NCI-H460 (cell line): ENCODE measurements at places on chromosomes 1 and 21. TPM values are rescaled to one million over a fixed set of nuclear protein-coding genes. Genes with fewer than 3 reads are reported as not detected.

PLD5 gene
- not detected in 2 replicates for total RNA-seq

PTGER3 gene
- 0.09 and 0.15 TPM in 2 replicates for total RNA-seq

NHLH1 gene
- total RNA-seq: 0.27 TPM in 1 of 2 replicates, not detected in the other

NTNG1 gene
- total RNA-seq: 0.27 TPM in 1 of 2 replicates, not detected in the other

SMCP gene
- not detected in 2 replicates for total RNA-seq

PDE4B gene
- total RNA-seq: 83.5 and 91.4 TPM in 2 replicates

DNA sequence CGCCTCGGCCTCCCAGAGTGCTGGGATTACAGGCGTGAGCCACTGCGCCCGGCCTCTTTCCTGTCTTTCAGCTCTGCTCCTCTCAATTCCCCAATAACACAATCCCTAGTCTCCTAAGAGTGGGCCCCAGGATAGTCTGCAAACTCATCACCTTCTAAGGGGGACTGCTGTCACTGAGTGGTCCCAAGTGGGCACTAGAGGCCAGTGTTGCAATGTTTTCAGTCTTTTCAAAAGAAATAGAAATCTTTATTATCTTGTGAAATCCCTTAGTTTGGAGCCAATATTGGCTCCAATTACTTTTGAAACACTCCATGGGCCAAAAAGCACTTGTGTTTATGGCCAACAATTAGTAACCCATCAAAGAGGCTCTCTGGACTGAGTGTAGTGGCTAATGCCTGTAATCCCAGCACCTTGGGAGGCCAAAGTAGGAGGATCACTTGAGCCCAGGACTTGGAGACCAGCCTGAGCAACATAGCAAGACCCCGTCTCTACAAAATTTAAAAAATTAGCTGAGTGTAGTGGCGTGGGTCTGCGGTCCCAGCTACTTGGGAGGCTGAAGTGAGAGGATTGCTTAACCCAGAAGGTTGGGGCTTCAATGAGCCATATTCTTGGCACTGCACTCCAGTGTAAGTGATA, 28.6 kb upstream of the ZNF697 start:
- no peak for DNase-seq

DNA sequence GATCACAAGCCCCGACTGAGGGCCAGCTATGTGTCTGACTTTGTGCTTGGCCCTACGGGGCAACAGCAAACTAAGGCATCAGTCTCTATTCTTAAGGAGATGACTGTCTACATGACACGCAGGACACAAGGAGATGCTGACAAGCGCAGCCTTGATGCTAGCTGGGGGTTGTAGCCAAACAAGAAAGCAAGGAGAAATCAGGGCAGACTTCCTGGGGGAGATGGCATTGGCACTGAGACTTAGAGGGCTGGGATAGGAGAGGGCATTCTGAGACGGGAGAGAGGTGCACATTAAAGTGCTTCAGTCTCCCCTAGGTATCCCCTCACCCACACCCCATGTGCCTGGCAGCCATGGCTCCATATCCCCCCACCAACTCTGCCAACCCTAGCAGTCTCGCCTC, 210.8 kb upstream of the POU3F1 start:
- DNase-seq: no peak

DNA sequence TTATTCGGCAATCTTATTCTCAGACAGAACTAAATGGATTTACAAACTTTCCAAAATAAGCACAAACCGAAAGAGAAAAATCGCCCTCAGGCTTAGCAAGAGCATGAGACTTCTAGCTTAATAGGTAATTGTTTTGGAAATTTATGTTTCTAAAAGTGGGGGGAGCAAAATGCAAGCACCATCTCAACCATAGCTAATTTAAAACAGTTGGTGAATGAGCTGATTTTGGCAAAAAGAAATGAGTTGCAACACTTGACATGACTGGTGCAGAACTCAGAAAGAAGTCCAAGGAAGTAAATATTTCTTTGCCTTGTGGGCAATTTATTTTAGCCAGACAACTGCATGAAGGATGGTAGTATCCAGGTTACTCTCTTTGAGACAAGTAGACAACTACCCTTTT, 71.5 kb upstream of the PTGFR start:
- no peak for DNase-seq

- no peak for DNase-seq
These were observed 624.2 kb downstream of the PLPP3 start for GRCh38 chr1:55955016-55955621.

GRCh38 chr1:27314169-27314568, 7.8 kb upstream of the TMEM222 start:
- DNase-seq: no peak

GRCh38 chr1:36590771-36591170, 108.1 kb upstream of the CSF3R start:
- DNase-seq: no peak

GRCh38 chr1:15737324-15738319, 1.6 kb downstream of the SLC25A34 start:
- no peak for DNase-seq
